ENCODE measurements at places on chromosomes 12 and 14.

GRCh38 chr12:112543751-112544150 lies 125.0 kb downstream of the PTPN11 start:
- DNase-seq: no peak

DNA sequence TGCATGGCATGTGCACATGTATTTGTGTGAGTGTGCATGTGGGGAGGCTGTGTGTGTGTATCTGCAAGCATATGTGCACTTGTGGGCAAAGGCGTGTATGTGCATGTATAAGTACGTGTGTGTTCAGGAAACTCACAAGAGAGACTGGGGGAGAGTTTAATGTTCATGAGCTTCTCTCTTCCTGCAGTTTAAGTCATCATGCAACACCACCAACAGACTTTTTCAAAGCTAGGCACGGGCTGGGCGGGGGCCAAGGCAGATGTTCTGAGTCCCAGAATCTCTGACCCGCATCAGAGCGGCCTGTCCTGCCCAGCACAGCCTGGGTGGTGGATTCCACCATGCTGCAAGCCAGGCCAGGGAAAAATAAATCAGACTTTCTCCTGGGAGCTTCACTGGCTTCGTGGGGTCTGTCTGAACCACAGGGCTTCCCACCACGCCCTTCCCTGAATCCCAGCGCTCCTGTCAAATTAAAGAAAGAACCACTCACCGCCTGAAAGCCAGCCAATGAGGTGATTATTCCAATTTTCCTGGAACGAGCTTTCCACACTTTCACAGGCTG lies 75.7 kb downstream of the PITPNM2 start:
- DNase-seq: no peak

DNA sequence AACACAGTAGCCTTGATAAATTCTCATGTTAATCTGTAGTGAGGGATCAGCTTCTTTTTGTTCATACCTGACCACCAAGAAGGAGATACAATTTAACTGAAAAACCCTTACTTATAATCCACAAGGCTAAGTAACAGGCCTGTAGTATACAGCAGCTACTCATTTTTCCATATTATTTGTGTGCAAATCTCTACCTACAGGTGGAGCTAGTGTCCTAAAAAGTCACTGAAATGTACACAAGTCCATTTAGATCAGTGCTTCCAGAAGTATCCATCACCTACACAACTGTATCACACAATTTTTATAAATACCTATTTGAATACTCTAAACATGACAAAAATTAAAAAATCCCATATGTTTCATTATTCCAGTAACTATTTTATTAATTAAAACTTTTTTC lies 173.2 kb downstream of the SLC35F4 start:
- DNase-seq: no peak

GRCh38 chr14:39582028-39582654 lies 149.9 kb upstream of the FBXO33 start:
- DNase-seq: no peak

GRCh38 chr12:21613931-21614330 lies 9.3 kb upstream of the GYS2 start:
- DNase-seq: no peak

- no peak for DNase-seq
Observed at GRCh38 chr12:52844386-52844785, 4.4 kb downstream of the KRT78 start.

GRCh38 chr12:13000925-13001774 lies 1.1 kb upstream of the HEBP1 start:
- DNase-seq: no peak

- no peak for DNase-seq
Observed at GRCh38 chr14:90644882-90645281, 171.3 kb downstream of the TTC7B start.

- no peak for DNase-seq
Observed at GRCh38 chr12:65892841-65893251, 68.6 kb downstream of the HMGA2 start.

DNA sequence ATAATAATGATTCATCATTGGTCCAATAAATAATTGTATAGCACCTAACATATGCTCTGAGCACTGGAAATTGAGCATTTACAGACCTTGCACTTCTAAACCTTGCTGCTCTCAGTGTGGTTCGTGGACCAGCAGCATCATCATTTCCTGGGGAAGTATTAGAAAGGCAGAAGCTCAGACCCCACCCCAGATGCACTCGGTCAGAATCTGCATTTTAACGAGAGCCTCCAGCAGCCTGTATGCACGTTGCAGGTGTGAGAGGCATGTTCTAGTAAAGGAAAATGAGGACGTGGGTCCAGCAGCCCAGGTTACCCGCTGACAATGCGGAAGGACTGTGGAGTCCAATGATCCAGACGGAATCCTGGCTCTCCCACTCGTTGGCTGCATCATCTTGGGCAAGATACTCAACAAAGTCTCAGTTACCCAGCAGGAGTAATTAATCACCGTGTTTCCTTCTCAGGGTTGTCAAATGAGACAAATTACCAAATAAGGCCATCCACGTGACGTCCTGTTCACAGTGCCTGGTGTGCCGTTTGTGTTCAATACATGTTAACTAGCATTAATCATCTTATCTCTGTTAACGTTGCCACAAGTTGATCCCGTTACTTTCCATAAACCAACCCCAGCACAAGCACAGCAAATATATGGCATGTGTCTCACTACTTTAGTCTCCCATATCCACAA lies 49.2 kb upstream of the CCND2 start:
- no peak for DNase-seq

- DNase-seq: no peak
Observed at GRCh38 chr14:103545915-103546651, 16.4 kb downstream of the BAG5 start.

GRCh38 chr14:67512463-67513310 lies 20.4 kb upstream of the PLEKHH1 start:
- no peak for DNase-seq
